IPS DF 6.9 (cell line): ENCODE measurements at places on chromosomes 11 and 22.

DNA sequence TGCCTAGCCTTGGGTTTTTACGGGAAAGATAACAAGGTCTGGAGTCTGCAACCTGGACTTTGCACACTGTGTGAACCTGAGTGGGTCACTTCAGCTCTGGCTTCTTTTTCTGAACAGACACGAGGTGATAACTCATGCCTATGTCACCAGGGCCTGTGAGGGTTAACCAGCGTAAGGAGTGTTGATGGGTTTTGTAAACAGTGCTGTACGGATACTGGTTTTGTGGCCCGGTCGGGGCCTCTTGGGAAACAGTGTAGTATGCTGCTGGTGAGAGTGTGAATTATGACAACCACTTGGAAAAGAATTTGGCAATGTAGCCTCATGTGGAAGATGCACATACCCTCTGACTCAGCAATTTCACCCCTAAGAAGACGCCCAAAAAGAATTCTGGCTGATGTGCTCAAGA is 266.8 kb downstream of the MN1 start:
- DNase-seq, result no peak

- DNase-seq, result no peak
These were observed 41.6 kb downstream of the KREMEN1 start for GRCh38 chr22:29114392-29114791.

DNA sequence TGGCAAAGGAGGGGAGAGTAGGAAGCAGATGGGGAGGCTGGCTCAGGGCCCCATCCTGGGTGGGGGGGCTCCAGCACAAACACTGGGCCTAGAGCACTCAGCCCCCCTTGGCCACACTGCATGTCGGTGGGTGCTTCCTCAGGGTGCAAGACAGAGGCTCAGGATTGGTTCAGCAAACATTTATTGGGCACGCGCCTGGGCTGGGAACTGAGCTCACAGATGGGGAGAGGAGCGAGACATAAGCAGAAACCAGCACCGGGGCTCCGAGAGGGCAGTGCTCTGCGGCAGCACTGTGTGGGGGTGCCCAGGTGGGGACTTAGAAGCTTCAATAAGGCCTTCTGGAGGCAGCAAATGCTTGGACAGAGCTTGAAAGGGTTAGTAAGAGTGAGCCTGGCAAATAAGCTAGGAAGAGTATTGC is 12.1 kb upstream of the EHD1 start:
- DNase-seq, result no peak

- DNase-seq, result no peak
These were observed 142.6 kb downstream of the BRD1 start for GRCh38 chr22:49685116-49685515.

GRCh38 chr11:15728207-15728606 is 613.5 kb downstream of the INSC start:
- DNase-seq, result no peak

DNA sequence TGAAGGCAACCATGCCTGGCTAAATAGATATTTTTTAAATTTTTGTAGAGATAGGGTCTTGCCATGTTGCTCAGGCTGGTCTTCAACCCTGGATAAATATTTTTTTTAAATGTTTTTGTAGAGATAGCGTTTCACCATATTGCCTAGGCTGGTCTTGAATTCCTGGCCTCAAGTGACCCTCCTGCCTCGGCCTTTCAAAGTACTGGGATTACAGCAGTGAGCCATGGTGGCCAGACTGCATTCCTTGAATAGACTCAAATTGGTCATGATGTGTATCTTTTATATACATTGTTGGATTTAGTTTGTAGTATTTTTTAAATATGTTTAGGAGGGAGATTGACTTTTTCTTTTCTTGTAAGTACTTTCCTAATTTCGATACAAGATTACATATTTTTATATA is 325.7 kb upstream of the C11orf87 start:
- DNase-seq, result no peak

DNA sequence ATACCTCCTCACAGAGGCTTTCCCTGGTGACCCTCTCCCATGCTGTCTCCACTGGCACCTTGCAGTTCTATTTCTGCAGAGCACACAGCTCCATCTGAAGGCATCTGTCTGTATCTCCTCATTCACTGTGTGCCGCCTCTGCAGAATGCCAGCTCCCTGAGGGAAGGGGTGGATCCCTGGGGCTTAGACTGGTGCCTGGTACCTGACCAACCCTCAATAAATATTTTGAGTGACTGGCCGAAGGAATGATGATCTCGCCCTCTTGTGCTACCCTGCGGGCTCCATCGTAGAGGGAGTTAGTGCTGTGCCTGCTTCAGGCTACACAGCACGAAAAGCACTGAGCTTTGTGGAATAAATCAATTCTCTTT is 1.6 kb downstream of the CBX7 start:
- no peak for DNase-seq
